Activated T-helper 9 cell treated with anti-CD3 and anti-CD28 coated beads, Interleukin-2, amount 50 U/mL, for 16 hours (primary cell): ENCODE measurements at places on chromosomes 12 and 14.

DNA sequence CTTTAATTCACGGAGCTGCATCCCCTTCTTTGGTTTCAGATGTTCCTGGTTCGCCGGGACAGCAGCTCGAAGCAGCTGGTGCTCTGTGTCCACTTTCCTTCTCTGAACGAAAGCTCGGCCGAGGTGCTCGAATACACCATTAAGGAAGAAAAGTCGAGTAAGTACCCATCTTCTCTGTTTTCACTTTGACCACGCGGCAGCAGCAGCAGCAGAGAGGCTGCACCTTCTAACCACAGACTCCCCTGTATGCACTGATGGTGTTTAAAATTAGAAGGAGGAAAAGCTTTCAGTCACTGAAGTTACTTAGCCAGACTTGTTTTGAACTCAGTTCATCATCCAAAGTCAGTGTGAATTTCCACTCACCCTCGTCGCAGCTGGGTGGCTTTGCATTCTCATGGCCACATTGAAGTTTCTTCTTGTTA lies 63.8 kb downstream of the RIN3 start:
- DNase-seq, result no peak

GRCh38 chr12:7076493-7076892 lies 15.8 kb downstream of the C1R start:
- no peak for DNase-seq

DNA sequence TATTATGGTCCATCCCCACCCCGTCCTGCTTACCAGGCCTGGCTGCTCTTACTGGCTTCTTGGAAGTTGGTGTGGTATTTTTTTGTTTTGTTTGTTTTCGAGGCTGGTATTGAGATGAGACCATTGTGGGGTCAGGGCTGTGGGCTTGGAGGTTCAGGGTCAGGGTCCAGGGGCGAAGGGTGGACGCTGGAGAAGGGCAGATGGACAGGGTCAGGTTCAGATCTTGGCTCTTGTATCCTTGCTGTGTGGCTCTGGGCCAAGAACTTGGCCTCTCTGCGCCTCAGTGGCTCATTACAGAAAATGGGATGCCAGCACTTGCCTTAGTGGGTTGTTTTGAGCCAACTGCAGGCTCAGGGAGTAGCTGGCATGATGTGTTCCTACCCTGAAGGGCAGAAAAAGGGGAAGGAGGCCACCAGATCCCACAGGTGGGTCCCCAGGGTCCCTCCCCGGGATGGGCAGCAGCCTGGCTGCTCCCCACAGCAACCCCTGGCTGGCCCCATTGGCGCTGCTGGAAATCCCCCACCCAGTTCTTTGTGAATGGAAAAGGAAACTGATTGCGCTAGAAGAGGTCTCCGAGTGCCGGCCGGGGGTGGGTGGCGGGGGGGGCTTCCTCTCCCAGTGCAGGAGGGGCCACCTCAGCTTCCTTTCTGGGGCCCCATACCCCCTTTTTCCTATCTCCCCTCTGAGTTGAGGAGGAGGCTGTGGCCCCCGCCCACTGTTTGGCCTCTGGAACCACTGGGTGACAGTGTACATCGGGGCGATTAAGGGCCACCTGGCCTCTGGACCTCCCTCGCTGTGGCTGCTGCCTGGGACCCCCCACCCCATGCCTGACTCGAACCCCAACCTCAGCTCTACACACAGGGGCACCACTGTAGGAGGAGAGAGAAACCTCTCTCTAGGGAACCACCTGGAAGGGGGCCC lies 25.0 kb downstream of the SH2B3 start:
- DNase-seq, result peak; percentile 70

DNA sequence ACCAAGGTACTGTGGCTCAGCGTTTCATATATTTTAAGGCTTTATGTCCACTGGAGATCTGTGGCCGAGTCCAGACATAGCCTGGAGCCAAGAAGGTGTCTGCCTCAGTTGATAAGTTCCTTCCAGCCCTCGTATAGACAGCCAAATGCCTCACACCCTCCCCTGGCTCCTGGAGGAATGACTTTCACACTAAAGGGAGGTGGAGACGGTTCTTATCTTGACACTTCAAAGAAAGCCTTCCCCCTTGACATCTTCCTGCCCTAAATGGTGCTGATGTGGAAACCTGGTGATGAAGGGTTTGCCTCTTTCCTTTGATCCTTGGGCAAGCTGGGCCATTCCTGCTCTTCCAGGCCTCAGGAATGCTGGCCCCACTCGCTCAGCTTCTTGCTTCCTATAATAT lies 474.8 kb upstream of the TBX3 start:
- DNase-seq, result no peak

GRCh38 chr12:124392271-124392666 lies 97.4 kb downstream of the RFLNA start:
- no peak for DNase-seq

- DNase-seq, result no peak
These were observed 103.2 kb upstream of the VRK1 start for GRCh38 chr14:96693987-96694386.

GRCh38 chr12:41910578-41911320 lies 233.9 kb downstream of the GXYLT1 start:
- DNase-seq, result no peak

- DNase-seq, result no peak
These were observed 52.2 kb downstream of the PHETA1 start for GRCh38 chr12:111316671-111317070.

GRCh38 chr12:110791589-110791988 lies 48.9 kb upstream of the PPP1CC start:
- no peak for DNase-seq

- DNase-seq, result no peak
These were observed 7.9 kb downstream of the METTL25 start for GRCh38 chr12:82366197-82366596.

DNA sequence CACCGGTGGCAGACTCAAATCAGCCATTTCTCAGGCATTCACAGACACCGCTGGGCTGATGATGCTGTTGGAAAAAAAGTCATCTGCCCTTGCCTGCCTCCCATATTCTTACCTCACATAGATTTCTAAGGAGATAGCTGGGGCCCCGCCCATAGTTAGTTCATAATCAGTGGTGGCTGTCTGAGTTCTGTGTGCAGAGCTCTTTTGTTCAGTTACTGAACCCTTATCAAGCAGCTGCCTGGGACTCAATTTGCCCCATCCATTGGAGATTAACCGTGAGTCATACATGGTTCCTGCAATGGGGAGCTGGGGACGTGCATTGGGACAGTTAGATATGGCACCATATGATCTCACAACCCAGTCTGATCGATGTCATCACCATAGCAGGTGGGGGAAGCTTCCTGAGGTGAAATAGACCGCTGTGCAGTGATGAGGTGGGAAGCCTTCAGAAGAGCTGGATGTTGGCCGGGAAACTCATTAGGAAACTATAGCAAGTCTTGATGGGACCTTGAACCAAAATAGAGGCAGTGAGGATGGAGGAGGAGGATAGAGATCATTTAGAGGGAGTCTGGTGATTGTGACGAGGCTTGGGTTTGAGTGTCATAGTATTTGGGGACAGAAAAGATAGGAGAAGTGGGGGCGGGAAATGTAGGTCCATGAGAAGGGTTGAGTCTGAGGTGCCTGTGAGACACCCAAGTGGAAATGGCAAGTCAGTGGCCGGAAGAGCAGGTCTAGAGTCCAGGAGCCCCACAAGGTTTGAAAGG lies 147.8 kb downstream of the GCH1 start:
- DNase-seq, result no peak

- no peak for DNase-seq
These were observed 105.2 kb upstream of the CDKN3 start for GRCh38 chr14:54291491-54292191.

DNA sequence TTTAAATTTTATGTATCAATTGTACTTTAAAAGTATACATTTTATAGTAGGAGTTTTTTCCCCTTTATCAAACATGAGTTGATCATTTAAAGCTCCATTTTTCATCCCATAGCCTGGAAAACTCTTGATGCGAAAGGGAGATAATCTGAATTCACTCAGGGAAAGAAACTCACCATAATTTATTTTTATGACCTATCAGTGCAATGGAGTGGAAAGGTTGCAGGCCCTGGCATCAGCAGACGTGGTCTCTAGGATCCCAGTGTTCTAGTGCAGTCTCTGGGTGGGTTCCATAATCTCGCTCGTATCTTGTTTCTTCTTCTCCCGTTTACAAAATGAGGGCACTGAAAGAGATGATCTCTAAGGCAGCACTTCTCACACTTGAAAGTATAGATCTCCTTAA lies 85.0 kb downstream of the PTGER2 start:
- DNase-seq, result no peak

- peak; percentile 70 for DNase-seq
These were observed 44.7 kb upstream of the FBRSL1 start for GRCh38 chr12:132444957-132445883.

GRCh38 chr14:100972118-100972897 lies 68.8 kb upstream of the RTL1 start:
- DNase-seq, result no peak

GRCh38 chr12:60197589-60197988 lies 601.8 kb downstream of the SLC16A7 start:
- DNase-seq, result no peak

- no peak for DNase-seq
These were observed 215.4 kb upstream of the DIO2 start for GRCh38 chr14:80426683-80427082.

GRCh38 chr12:113135178-113136127 lies at the start of gene RASAL1:
RASAL1 (minus strand) TSS chr12:113135761; CDS start chr12:113135462, 299 bp downstream.
- DNase-seq, result peak; percentile 54

DNA sequence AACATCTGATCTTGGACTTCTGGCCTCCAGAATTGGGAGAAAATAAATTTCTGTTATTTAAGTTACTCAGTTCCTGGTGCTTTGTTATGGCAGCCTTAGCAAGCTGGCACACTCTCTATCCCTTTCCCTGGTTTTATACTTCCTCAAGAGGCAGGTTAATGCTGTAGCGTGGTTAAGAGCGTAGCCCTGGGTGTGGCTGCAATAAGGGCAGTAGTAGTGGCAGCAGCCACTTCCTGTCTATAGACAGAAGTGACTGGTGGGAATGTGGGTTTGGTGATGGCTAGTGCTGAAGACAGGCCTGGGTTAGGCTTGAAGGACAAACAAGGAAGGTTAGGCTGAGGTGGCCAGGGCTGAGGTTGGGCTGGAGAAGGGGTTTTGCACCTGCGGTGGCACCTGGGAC lies 3.6 kb upstream of the LGALS3 start:
- DNase-seq, result no peak

DNA sequence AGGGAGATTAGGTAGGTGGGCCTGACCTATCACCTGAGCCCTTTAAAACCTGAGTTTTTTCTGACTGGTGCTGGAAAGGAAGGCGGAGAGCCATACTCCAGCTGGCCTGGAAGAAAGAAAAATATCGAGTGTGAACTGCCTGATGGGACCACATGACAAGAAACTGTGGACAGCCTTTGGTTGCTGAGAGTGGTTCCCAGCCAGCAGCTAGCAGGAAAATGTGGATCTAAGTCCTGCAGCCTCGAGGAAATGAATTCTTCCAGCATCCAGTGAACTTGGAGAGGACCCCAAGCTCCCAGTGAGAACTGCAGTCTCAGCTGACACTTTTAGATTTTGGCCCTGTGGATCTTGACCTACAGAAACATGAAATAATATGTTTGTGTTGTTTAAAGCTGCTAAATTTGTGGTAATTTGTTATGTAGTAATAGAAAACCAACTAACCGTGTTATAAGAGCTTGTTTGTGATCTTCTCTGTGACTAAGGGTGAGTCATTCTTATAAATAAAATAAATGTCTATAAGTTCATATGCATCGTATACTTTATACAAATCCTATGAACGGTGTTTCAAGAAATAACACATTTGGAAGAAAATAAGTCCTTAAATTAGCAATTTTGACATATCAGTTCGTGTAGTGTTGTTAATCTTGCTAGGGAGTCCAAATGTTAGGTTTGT lies 359.6 kb downstream of the BMP4 start:
- no peak for DNase-seq

- no peak for DNase-seq
These were observed 14.5 kb downstream of the IFNG-AS1 start for GRCh38 chr12:68003777-68004176.

DNA sequence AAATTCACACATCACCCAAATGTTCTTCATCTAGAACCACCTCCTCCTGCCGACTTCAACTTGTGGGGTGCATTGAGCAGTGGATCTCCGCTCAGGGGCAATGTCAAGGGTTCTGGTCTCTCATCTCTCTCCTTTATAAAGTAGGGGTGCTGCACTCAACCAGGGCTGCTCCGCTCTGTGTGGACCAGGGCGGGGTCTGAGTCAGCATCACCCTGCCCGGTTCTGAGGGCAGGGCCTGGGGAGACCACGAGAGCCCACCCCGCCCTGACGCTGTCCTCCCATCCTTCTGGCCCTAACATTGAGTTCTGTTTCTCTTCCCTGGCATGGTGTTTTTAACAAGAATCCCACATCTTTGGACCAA lies 311.6 kb upstream of the DIO3 start:
- no peak for DNase-seq

- no peak for DNase-seq
These were observed 332.1 kb downstream of the APAF1 start for GRCh38 chr12:98977186-98977585.

DNA sequence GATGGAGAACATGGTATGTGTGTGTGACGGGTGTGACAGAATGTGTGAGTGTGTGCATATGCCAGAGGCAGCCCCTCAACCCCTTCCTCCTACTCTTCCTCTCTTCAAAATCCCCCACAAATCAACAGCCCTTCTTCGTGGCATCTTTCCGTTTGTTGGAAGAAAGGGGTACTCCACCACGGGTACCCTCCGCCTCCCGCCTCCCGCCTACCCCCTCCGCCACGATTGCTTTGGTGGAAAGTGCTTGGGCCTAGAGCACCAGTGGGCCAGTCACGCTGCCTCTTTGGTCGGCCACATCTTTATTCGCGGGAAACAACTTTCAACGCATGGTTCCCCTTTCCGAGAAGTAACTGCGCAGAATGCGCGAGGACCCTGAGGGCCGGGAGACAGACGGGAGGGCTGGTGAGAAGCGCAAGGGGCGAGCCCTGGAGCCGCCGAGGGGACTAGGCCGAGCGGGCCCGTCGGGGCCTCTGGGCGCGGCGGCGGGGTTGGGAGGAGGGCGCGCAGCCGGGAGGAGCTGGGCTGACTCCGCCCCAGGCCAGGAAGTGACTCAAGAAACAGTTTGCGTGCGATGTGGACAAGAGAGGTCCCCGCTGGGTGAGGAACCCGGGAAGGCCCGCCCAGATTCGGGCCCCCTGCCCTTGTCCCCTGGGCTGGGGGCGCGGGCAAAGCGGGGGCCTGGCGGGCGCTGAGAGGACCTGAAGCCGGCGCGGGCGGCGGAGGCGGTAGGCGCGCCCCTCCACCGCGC lies at the start of the genes CBLN3 and KHNYN:
TSS of gene CBLN3 (minus strand) at position 274 of the 748 bp plus-strand sequence. CDS start 614 bp downstream, outside the sequence.
TSS of gene KHNYN (plus strand) at position 560 of the 748 bp plus-strand sequence. CDS start 777 bp downstream, outside the sequence.
- peak; percentile 82 for DNase-seq

DNA sequence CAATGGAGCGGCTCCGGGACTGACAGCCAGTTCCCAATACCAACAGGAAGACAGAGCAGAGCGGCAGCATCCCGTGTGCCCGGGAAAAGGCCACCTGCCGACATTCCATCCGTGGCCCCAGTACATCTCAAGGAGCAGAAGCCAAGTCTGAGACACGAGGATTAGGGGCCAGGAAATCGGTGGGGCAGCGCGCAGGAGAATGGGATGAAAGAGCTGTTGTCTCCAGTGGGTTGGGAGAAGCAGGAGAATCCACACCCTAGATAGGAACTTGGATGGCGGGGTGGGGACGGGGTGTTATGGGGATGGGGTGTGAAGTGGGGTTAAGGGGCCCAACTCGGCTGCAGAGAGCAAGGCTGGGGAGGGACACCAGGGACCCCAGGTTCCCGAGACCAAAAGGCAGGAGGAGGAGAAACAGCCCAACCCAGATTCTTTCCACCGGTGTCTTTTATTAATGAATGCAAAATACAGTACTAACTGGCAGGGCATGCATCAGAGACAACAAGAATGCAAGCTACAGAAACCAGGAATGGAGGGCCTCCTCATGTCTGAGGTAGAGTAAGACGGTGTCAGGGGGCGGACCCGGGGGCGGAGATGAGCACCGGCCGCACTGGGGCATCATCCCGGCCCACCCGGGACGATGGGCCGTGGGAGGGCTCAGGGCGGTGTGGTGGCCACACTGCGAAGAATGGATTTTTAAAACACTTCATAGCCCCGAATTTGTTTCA lies 50.3 kb downstream of the BEGAIN start:
- DNase-seq, result no peak
